Ureter (tissue), 1 donor: ENCODE measurements at places on chromosomes 12 and 14. TPM values are rescaled to one million over a fixed set of nuclear protein-coding genes. Genes with fewer than 3 reads are reported as not detected.

DNA sequence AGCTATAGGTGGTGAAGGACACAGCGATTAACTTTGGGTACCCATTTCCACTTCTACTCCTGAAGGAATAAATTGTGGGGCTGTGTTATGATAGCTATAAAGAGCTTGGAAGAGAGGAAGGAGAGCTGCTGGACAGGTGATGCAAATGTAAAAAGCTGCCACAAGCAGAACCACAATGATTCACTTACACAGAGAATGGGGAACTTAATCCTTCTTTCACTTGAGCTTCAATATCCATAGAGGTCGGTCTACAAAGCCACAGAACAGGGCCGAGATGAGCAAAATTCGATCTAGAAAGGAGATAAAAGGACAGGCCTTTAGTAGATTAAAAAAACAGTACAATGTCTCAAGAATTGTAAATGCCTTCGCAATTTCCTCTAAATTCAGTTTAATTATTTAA, 831.1 kb downstream of the LRFN5 start:
- DNase-seq: no peak

DNA sequence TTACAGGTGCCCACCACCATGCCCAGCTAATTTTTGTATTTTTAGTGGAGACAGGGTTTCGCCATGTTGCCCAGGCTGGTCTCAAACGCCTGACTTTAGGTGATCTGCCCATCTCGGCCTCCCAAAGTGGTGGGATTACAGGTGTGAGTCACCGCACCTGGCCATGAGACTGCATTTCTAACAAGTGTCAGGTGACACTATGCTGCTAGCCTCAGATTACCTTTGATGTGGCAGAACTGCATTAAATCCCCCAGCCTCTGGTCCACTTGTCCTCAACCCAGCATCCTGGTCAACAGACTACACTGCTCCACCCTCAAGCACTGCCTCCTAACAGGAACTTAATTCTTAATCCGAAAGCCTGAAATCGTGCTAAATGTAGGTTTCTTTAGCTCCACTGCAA, 13.1 kb downstream of the LGMN start:
- DNase-seq: no peak

Gene A2ML1
- total RNA-seq: 5.9 TPM

DNA sequence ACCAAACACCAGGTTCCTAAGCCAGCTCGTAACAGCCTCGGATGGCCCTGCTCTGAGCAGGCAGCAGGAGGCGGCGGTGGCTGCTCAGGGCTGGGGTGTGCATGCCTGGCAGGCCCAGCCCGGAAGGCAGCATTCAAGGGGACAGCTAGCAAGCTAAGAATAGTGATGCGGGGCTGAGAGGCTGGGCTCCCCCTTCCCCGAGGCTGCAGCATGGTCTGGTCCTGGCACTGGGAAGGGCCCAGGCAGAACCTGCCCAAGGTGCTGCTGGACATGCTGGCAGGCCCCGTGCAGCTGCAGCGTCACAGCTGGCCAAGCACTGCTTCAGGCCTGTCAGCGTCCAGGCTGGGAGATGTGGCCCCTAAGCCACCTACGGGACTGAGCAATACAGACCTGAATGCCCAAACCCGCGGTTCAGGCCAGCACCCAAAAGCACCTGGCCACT, 26.4 kb upstream of the NUDT14 start:
- no peak for DNase-seq

GRCh38 chr14:91366749-91367148, 50.9 kb downstream of the CCDC88C start:
- DNase-seq: no peak

DNA sequence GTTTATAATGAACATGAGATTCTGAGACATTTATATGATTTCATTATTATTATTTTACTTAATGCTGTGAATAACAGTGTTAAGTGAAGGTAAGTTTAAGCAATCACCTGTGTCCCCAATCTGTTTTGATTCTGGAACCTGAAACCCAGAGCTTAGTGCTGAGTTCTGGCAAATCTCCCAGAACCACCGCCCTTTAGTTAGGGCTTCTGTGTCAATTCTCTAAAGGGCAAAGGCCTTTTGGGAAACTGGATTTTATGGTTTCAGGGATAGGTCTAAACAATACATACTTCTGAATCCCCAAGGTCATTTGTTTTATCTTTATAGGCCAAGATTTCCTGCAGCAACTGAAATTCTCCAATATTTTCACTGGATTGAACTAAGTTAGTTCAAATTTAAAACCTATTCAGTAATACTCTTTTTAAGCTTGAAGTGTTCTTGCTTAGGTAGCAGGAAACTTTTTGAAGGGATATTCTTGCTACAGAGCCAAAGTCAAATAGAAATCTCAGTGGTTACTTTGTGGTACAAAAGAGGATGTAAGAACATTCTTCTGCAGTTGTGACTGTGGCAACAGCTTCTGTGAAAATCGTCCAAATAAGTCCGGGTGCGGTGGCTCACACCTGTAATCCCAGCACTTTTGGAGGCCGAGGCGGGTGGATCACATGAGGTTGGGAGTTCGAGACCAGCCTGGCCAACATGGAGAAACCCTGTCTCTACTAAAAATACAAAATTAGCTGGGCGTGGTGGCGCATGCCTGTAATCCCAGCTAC, 10.0 kb upstream of the PKP2 start:
- DNase-seq: no peak

GRCh38 chr12:131815131-131815530, 13.1 kb upstream of the MMP17 start:
- no peak for DNase-seq
